Left renal pelvis (tissue), 4 donors: ENCODE measurements at places on chromosomes 6 and 20. TPM values are rescaled to one million over a fixed set of nuclear protein-coding genes. Genes with fewer than 3 reads are reported as not detected.
A peak's percentile ranks its signal among the peaks of the same experiment; 100 is the strongest.

GRCh38 chr20:2874456-2874855, 1.2 kb downstream of the PTPRA start:
- no peak for DNase-seq

TUBE1 gene
- 28.5 TPM for polyA plus RNA-seq

ADGRF5 gene
- polyA plus RNA-seq = 24.7 TPM

DNA sequence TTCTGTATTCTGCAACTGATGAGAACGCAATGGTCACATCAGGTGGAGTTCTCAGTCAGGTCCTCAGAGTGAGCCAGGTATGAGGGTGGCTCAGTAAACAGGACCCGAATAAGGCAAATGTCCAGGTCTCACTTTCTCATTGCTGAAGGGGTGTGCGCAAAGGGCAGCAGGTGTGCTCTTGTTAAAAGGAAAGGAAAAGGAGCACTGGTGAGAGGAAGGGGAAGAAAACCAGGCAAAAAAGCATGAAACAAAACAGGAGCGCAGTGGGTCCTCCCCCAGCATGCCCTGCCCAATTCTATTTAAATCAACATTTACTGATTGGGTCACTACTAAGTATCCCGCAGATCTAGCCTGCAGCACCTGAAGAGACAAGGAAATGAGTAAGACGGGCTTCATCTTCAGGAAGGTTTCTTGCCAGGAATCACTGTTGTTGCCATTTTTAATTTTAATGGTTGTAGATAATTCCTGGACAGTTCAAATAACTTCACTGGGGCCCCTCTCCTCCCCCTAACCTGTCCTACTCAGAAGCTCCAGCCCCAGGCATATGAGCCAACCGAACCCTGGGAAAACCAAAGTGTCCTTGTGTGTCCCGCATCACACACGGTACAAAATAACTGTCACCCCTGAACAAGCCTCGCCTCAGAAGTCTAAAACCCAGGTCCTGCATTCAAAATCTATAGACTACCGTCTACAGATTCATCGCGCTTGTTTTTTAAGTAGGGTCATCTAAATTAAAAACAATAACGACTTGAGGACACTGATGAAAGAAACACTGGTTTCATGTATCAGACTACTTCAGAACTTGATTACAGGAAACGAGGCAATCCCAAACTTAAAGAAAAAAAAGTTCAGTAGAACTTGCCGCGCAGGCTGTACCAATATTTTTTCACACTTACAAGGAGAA, 980 bp downstream of the MBOAT1 start:
- no peak for DNase-seq

- peak; percentile 36 for DNase-seq
These were observed 61.6 kb downstream of the RAB44 start for GRCh38 chr6:36759148-36759759.

INSM1 gene
- not detected for polyA plus RNA-seq

GRCh38 chr6:22809370-22809769, 240.0 kb downstream of the HDGFL1 start:
- DNase-seq = no peak

- no peak for DNase-seq
These were observed 81.2 kb downstream of the UNC5CL start for GRCh38 chr6:40957616-40958492.

DNA sequence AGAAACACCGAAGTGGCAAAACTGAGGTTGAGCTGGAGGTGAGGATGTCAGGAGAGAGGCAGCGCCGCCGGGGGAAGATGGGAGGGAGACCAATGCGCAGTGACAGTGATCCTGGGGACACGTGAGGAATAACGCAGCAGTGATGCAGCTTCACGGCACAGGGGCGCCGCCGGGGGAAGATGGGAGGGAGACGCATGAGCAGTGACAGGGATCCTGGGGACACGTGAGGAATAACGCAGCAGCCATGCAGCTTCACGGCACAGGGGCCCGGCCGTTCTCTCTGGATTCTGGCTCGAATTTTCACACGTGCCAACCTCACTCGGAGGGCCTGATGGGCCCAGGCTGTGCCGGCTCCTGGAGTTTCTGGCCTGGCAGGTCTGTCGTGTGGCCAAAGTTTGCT, 94.7 kb downstream of the SMOC2 start:
- no peak for DNase-seq

- DNase-seq = no peak
These were observed 148.7 kb upstream of the JARID2 start for GRCh38 chr6:15096894-15097837.

SIRPA gene
- polyA plus RNA-seq = 28.0 TPM

GRIK2 gene
- 14.2 TPM for polyA plus RNA-seq

GRCh38 chr20:51340451-51340840, 202.1 kb downstream of the NFATC2 start:
- DNase-seq = no peak

DNA sequence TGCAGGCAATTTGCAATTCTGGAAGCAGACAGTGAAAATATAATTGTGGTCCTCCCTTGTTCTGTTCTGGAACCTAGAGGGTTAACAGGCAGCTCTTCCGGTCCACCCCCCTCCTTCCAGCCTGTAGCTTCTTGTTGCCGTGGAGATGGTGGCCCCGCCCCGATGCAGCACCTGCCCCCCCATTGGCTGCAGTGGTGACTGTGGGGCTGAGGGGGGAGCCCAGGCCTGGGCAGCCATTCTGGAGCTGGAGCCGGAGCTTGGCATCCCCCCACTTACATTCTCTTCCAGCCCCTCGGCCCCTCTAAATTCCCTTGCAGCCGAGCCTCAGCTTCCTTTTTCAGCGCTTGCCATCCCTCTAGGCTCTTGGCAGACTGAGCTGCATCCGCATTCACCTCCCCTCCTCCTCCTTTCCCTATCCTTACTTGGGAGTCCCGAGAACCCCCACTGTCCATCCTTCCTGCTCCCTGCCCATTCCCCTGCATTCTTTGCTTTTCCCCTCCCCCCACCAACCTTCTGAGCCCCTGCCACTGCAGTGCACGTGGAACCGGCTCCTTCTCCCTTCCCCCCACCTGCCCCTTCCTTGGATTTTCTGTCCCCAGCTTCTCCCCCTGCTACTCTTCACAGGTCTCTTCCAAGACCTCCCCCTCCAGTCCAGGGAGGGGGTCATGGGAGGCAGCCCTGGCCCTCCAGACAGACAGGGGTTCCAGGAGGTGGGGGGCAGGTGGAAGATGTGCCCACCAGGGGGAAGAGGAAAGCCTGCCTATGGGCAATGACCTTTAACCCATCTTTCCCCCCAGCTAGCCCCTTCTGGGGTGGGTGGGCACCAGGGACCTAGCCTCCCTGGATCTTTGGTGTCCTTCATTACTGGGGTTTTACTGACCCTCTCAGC, 11.4 kb downstream of the SYNGAP1 start:
- no peak for DNase-seq

DNA sequence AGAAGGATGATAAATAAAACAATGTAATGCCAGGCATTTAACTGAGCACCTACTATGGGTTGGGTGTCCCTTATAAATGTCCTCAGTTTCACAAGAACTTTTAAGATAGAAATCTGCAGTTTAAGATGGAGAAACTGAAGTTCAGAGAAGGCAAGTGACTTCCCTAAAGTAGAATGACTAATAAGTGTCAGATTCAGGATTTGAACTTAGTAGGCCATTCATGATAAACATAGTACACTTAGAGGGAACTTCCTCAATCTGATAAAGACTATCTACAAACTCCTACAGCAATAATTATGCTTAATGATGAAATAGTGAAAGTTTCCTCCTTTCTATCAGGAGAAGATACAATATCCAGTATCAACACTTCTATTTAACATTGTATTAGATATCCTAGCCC, 43.9 kb downstream of the NCR2 start:
- no peak for DNase-seq

HAO1 gene
- polyA plus RNA-seq = not detected

- no peak for DNase-seq
These were observed 89.1 kb upstream of the MPC1 start for GRCh38 chr6:166471797-166472260.

ABT1 gene
- 16.2 TPM for polyA plus RNA-seq

DNA sequence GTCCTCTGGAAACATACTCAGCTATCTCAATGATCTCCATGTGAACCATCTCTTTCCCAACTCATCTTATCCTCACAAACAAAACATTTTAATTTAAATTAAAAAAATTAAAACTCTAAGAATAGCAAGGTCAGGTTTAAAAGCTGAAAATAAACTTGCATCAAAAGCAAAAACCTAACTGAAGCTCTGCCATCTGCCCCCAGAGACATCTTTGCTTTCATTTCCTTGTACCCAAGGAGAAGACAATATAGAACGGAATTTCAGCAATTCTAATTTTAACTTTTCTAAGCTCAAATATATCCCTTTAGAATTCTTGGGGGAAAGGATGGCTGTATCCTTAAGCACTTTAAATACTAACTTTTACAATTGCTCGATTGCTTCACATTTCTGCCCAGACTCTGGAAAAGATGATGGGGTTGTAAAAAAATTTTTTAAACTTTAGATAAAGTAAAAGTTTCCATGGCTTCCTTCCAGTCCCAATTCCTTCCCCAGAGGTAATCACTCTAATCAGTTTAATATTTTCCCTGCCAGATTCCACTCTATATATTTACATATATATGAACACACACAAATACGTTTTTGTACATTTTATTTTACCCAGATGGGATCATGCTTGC, 69.2 kb upstream of the SMIM29 start:
- no peak for DNase-seq

LRRN4 gene
- 11.5 TPM for polyA plus RNA-seq
